Osteocyte (in vitro differentiated cells): ENCODE measurements at places on chromosomes 6 and 20.

DNA sequence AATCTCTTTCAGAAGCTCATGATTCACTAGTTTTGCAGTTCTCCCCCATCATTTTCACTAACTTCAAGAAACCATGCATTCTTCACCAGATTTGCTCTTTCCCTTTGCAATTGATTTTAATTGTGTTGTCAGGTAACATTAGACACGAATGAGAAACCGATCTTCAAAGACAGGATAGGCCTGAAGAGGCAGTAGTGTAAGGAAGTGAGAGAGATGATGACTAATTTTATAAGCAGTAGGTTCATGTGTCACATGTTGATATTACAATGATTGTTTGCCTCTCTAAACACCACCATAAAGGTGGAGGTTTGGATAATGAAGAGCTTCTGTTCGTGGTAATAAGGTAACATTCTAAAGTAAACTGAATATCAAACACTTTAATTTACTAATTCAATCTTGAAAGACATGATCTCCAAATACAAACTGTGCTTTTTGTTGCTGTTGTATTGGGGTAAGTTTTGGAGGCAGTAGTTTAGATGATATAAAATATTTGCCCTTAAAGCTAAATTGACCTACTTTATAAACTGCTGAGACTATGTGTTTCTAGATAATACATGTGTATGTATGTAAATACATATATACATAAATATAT lies 207.2 kb downstream of the PHACTR1 start:
- no peak overlapping the region for H3K4me3 ChIP-seq
- H3K36me3 ChIP-seq: no peaks in the 10 kb centered on the region
- no peak overlapping the region for H3K27ac ChIP-seq
- no peak for DNase-seq

DNA sequence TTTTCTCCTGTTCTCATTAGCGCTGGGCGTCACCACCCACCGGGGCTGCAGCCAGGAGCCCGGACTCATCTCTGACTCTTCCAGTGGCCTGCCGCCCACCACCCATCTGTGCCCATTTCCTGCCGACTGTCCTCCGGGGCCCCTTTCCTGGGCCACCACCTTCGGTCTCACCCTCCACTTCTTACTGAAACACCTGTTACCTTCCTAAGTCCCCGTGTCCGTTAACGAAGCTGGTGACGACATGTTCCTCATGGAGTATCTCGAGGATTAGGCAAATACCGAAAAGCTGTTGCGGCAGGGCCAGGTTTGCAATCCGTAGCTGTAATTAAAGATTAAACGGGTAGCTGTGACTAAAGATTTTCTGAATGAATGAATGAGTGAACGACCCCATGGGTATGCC lies 80.2 kb downstream of the SRC start:
- H3K27me3 ChIP-seq: peaks cover 27% of the 10 kb centered on the region
- no peak overlapping the region for H3K27ac ChIP-seq
- no peaks in the 10 kb centered on the region for H3K36me3 ChIP-seq
- no peak for DNase-seq
- H3K4me1 ChIP-seq: peaks cover 8% of the 10 kb centered on the region

GRCh38 chr20:54179946-54180345 lies 6.2 kb upstream of the CYP24A1 start:
- no peaks in the 10 kb centered on the region for H3K4me1 ChIP-seq
- peaks cover 46% of the 10 kb centered on the region for H3K27me3 ChIP-seq
- no peaks in the 10 kb centered on the region for H3K36me3 ChIP-seq
- H3K27ac ChIP-seq: no peak overlapping the region

GRCh38 chr20:38094373-38094891 lies 60.9 kb downstream of the RPRD1B start:
- no peaks in the 10 kb centered on the region for H3K27me3 ChIP-seq
- no peak overlapping the region for H3K4me3 ChIP-seq
- peaks cover 26% of the 10 kb centered on the region for H3K36me3 ChIP-seq
- peak overlapping the region; percentile 48 for H3K27ac ChIP-seq
- peaks cover 20% of the 10 kb centered on the region for H3K4me1 ChIP-seq

- no peak for DNase-seq
- peaks cover 25% of the 10 kb centered on the region for H3K4me1 ChIP-seq
- H3K36me3 ChIP-seq: no peaks in the 10 kb centered on the region
- peaks cover 5% of the 10 kb centered on the region for H3K27me3 ChIP-seq
- H3K4me3 ChIP-seq: no peak overlapping the region
Measured at GRCh38 chr6:137017081-137017480, 27.7 kb downstream of the IL20RA start.

DNA sequence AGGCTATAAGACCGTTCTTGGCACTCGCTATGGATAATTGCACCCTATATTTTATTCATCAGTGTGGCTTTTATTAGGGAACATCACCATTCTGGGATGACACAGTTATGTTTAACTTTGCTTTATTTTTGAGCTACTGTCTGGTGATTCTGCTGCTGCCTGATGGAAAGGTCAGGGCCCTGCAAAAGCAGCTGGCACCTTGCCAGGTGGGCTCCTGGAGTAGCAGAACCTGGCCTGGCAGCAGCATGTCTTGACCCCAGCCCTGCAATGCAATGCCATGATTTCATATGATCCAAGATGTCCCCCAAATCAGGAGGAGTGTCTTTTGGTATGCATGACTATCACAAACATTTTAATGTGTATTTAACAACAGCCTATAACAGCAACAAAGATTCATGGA lies 228.4 kb upstream of the RSPO3 start:
- H3K36me3 ChIP-seq: no peaks in the 10 kb centered on the region
- no peak for DNase-seq
- no peaks in the 10 kb centered on the region for H3K4me1 ChIP-seq
- no peak overlapping the region for H3K4me3 ChIP-seq
- no peaks in the 10 kb centered on the region for H3K27me3 ChIP-seq

DNA sequence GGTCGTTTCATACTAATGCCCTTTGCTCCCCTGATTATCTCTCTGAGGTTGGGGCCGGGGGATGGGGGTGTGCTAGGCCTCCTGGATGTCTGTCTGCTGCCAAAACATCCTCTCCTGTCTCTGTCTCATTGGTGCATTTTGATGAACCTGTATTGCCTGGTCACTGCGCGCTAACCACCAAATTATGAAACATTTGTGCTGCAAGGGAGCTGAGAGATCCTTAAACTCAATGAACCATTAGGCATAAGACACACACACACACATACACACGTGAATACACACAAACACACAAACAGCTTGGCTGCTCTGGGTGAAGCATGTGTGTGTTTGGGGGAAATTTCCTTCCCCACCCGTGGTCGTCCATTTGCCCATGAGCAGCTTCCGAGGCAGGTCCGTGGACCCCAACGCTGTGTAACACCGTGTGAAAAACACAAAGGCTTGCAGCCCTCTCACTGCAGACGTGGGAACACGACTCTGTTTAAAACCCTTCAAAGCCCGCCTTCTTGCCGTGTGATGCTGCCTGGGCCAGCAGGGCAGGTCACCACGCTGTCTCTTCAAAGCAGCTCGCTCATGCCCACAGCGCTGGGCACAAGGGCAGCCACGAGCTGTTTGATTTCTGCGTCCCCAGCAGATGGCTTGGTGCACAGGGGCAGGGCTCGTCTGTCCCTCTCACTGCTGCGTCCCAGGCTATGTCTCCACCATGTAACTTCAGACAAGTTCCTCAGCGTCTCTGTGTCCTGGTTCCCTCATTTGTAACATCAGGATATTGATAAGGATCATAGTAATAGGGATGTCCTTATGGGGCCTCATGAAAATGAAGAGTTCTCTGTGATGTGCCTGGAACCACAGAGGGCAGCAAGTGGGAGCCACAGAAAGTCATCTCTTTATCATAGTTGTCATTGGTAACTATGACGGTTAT lies 96.8 kb downstream of the CDH26 start:
- no peak overlapping the region for H3K27ac ChIP-seq
- peaks cover 23% of the 10 kb centered on the region for H3K4me1 ChIP-seq
- H3K4me3 ChIP-seq: no peak overlapping the region
- H3K27me3 ChIP-seq: peaks cover 4% of the 10 kb centered on the region
- peak; percentile 77 for DNase-seq

DNA sequence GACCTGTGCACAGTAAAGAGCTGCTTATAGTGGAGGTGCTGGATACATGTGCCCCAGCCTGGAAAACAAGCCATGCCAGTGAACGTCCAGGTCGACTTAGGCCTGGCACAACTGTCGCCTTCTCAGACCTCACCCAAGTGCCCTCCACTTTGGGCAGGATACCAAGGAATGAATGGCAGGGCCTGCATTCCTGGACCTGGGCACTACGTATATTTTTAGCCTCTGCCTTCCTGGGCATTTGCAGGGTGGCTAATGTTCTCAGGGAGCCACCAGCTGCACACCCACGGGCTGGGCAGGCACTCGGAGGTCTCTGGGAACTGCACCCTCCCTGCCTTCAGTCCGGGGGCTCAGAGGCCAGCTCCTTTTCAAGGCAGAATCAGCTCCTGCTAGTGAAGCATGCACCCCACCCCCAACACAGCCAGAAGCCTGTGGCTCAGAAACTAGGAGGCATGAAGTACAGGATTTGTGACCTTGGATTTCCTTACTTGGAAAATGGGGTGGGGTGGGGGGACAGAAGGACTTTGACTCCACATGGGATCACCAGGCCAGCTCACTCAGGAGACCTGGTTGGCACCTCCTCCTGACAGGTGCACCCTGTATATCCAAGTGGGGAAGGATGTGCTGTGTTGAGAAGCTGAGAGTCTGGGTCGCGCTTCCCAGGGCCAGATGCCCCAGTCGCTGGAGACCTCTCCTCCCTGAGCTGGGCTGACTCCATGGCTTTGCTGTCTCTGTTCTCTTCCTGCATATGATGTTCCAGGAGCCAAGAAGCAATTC lies 2.5 kb upstream of the LSM14B start:
- peak overlapping the region; percentile 84 for H3K4me3 ChIP-seq
- H3K36me3 ChIP-seq: no peaks in the 10 kb centered on the region
- peaks cover 30% of the 10 kb centered on the region for H3K27me3 ChIP-seq

- H3K36me3 ChIP-seq: peaks cover 4% of the 10 kb centered on the region
- no peak overlapping the region for H3K27ac ChIP-seq
- no peaks in the 10 kb centered on the region for H3K4me1 ChIP-seq
- H3K27me3 ChIP-seq: no peaks in the 10 kb centered on the region
Measured at GRCh38 chr20:18397030-18397429, 69.8 kb downstream of the DZANK1 start.

DNA sequence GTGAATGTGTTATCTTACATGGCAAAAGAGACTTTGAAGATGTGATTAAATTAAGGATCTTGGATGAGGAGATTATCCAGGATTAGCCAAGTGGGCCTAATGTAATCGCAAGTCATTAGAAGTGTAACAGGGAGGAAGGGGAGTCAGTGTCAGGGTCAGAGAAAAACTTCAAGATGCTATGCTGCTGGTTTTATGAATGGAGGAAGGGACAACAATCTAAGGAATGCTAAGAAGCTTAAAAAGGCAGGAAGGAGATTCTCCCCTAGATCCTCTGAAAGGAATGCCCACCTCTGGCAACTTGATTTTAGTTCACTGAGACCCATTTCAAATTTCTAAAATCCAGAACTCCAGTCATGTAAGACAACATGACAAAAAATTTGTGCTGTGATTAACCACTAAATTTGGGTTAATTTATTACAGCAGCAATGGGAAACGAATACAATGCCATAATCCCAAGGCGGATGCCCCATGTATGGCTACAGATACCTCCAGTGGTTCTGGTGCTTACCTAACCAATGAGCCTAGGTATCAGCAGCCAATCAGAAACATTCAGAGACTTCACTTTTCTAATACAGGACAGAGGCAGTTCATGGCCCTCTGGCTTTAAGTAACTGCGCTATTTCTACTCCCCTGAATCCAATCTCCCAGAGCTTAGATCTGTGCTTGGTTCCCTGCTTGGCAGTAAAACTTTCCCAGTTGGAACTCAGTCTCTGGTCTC lies 3.6 kb upstream of the TAAR8 start:
- no peak for DNase-seq
- H3K4me1 ChIP-seq: no peaks in the 10 kb centered on the region
- H3K27me3 ChIP-seq: peaks cover 60% of the 10 kb centered on the region
- H3K4me3 ChIP-seq: no peak overlapping the region
- no peaks in the 10 kb centered on the region for H3K36me3 ChIP-seq

DNA sequence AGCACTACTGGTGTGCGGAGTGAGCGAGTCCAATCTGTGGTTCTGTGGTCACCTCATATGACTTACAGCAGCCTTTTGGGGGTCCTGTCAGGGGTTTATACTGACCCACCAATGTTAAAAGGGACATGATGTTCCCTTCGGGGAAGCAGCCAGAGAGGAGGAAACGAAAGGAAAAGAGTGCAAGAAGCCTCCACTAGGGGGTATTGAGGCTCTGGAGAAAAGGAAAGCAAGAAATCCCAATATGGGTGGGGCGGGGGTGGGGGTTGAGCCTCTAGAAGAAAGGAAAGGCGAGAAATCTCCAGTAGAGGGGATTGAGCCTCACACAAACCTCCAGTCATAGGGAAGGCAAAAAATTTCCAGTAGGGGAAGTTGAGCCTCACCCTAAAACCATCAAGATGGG lies 249.3 kb upstream of the ECI2 start:
- H3K27me3 ChIP-seq: peaks cover 2% of the 10 kb centered on the region
- no peak overlapping the region for H3K4me3 ChIP-seq
- no peak for DNase-seq

GRCh38 chr6:7811441-7811840 lies 85.5 kb downstream of the BMP6 start:
- no peaks in the 10 kb centered on the region for H3K36me3 ChIP-seq
- H3K27me3 ChIP-seq: peaks cover 7% of the 10 kb centered on the region
- no peak overlapping the region for H3K4me3 ChIP-seq

GRCh38 chr6:93515736-93516135 lies 96.4 kb upstream of the EPHA7 start:
- H3K27ac ChIP-seq: no peak overlapping the region
- DNase-seq: no peak
- H3K4me3 ChIP-seq: no peak overlapping the region
- H3K4me1 ChIP-seq: no peaks in the 10 kb centered on the region
